GM12878 (cell line): ENCODE measurements at places on chromosomes 11 and 22.

DNA sequence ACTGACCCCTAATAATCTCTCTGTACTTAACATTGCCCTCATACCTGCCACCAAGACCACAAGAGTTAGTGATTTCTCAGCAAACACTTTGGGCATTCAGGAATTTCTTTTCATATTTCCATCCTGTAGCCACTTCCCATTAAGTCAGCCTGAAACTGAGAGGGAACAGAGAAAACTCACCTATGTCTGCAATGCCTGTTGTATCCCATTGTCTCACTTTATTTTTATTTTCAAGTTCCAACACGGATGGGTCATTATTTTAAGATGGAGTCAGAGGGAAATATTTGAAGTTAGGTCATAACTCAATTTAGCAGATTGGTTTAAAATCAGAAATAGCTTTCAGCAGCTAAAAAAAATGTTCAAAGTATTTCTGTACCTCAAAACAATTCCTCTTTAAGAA lies 937.8 kb upstream of the CHORDC1 start:
- DNase-seq, result no peak

DNA sequence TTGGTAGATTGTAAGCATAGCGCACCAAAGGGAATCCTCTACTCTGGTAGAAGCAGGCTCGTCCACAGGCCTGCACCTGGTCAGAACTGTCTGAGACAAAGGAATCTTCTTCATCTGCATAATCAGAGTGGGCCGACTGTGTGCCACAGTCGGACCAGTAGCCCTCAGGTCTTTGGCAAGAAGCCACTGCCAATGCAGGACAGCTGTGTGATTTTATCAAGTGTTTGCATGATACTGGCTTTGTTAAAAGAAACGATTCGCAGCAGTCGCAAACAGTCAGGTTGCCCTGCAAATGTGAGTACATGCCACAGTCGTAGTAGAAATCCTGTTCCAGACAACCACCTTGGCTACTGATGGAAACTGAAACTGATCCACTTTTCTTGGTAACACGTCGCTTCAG lies 4.9 kb upstream of the CCDC34 start:
- no peak for DNase-seq

DNA sequence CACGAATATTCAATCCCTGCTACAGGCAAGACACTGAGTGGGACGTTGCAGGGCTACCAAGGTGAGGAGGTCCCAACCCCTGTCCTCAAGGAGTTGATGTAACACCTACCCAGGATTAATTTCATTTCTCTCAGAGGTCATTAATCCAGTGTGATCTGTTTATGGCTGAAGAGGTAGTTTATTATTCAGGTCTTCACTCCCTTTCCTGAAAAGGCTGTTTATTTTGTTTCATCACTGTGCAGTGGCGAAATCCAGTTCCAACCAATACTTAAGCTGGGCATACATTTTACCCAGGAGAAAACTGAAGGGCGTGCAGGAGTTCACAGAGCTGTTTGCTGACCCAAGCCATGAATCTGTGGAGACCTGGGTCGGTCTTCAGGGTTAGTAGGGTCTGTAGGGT lies 2.7 kb upstream of the PTPRJ start:
- DNase-seq, result no peak

- no peak for DNase-seq
These were observed 59.9 kb upstream of the C11orf58 start for GRCh38 chr11:16678466-16679116.

- no peak for DNase-seq
These were observed 6.3 kb upstream of the ADSL start for GRCh38 chr22:40340044-40340443.

DNA sequence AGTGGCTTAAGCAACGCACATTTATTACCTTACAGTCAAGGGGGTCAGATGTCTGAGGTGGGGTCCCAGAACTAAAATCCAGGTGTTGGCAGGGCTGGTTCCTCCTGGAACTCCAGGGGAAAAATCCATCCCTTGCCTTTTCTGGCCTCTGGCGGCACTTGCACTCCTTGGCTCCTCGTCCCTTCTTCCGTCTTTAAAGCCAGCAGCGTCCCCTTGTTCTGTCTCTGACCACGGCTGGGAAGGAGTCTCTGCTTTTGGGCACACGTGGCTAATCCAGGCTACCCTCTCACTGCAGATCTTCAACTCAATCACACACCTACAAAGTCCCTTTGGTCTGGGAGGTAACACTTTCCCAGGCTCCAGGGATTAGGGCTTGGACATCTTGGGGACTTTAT lies 73.5 kb upstream of the WNT7B start:
- DNase-seq, result no peak

GRCh38 chr22:41445129-41446056 lies 1.2 kb downstream of the TOB2 start:
- DNase-seq, result no peak

GRCh38 chr11:93256623-93257022 lies 58.8 kb upstream of the SLC36A4 start:
- DNase-seq, result no peak

DNA sequence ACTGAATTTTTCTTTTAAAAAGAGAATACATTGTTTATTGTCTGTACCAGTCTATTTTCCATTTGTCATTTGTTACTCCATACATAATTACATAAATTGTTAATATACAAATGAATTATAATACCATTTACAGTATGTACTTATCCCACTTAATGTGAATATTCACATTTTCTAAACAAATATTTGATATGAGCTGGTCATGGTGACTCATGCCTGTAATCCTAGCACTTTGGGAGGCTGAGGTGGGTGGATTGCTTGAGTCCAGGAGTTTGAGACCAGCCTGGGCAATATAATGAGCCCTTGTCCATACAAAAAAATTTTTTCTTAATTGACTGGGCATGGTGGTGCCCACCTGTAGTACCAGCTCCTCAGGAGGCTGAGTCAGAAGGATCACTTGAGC lies 6.8 kb downstream of the SC5D start:
- DNase-seq, result no peak

- DNase-seq, result no peak
These were observed 9.8 kb downstream of the KRTAP5-6 start for GRCh38 chr11:1706634-1707400.
